ENCODE measurements at places on chromosomes 7 and 10.

DNA sequence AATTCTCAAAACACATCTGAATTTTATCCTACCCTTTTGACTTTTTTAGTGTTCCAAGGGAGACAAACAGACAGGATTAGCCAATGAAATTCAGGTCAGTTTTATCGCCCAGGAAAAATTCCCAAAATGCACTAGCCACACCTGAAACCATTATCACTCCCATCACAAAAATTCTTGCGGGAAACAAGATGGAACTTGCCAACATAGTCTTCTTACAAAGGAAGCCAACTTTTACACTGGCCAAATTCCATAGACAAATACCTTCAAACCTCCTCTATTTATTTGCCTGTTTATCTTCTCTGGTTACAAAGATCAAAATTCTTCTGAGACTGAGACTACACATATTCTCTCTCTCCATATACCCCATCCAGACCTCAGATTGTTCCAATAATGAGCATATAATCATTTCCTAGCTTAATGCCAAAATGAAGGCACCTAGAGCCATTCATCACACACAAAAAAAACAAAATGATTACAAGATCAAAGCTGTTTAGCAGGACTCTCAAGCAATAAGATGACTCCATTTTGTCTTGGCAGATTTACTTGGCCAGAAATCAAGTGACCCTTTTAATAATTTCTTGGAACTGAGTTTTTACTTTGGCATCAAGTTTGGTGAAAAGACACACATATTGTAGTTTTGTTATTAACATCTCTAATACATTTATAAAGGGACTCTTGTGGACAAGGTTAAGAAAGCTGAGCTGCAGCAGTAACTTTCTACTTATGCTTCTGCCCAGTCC lies 30.2 kb downstream of the MET start:
- no peak for DNase-seq

DNA sequence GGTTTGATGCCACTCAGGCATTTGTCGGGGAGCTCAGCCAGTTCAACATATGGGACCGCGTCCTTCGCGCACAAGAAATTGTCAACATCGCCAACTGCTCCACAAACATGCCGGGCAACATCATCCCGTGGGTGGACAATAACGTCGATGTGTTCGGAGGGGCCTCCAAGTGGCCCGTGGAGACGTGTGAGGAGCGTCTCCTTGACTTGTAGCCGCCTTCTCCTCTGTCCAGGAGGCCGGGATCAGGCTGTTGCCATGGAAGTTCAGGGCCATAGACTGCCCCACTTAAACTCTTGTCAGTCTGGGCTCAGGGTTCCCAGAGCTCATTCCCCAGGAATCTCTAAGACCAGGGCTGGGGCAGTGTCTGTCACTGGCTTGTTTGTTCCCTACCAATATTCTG lies 11.3 kb downstream of the NPTX2 start:
- DNase-seq, result no peak

- no peak for DNase-seq
Measured at GRCh38 chr7:47371733-47372368, 210.1 kb downstream of the TNS3 start.

GRCh38 chr10:77325233-77325537 lies 312.4 kb downstream of the KCNMA1 start:
- DNase-seq, result no peak

GRCh38 chr7:14270099-14270498 lies 280.6 kb upstream of the ETV1 start:
- DNase-seq, result no peak
